ENCODE measurements at places on chromosomes 1 and 21.

- DNase-seq = peak; percentile 93
Measured at GRCh38 chr21:32437729-32438128, 25.2 kb downstream of the EVA1C start.

GRCh38 chr1:212234431-212235395 is 50.5 kb upstream of the PPP2R5A start:
- peak; percentile 71 for DNase-seq

DNA sequence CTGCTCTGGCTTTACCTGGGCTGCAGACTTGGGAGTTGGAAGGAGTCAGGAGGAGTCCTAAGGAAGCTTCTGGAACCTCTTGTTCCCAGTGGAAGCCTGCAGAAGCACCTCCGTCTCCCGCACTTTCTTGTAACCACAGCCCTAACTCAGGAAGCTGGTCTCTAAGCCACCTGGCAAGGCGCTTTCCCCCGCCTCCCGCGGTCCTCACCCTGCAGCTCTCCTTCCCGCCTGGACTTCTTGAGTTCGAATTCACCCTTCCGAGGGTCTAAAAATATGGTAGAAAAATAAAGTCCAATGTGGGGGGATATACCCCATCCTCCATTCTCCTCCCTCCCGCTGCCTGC is 15.1 kb downstream of the PAX7 start:
- no peak for DNase-seq

GRCh38 chr1:15941899-15942660 is 33.8 kb downstream of the ZBTB17 start:
- DNase-seq = no peak

DNA sequence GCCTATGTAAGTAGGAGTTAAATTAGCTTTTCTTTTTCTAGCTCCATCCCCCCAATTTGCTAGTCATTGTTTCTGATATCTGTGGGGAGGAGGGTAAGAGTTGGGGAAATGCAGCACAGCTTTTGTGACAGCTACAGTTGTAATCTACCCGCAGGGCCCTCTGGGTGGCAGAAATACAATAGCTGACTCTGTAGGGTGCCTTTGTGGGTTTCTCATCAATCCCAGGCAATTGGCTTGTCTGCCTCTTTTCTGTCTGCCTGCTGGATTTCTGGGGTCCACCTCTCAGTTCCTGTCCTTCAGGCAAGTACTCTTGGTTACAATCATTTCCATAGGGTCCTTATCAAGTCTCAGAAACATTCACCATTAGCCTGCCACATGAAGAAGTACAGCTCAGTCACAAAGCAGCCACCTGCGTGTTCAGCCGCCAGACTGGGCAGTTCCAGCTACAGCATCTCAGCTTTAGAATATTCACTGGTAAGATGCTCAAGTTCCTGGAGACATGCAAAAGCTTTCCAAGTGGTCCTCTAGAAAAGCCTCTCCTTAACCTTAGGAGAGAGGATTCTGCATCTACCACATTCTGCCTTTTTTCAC is 19.2 kb upstream of the SLC44A5 start:
- DNase-seq = no peak

DNA sequence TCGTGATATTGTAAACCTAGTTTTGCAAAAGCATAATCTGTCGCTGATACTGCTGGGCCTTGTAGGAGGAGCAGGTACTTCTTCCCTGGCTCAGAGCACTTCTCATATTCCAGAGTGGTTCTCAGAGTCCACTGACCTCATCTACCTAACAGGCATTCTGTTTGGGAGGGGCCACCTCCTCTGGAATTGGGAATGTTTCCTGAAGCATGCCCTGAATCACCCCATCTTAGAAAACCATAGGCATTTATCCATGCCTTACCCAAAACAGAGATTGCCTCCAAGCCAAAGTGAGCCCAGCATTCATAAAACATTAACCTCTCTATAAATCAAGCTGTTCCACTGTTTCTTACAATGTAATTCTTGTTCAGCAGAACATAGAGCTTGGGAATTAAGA is 35.1 kb downstream of the SLC44A3 start:
- peak; percentile 22 for DNase-seq

GRCh38 chr1:203516184-203516583 is 22.2 kb downstream of the OPTC start:
- no peak for DNase-seq

- DNase-seq = peak; percentile 65
Measured at GRCh38 chr1:45205910-45206721, at the start of gene ZSWIM5. TSS of gene ZSWIM5 (minus strand) at chr1:45206605. CDS start at chr1:45206350, 255 bp downstream.
